ENCODE measurements at places on chromosomes 3 and 15.

- no peak for DNase-seq
These were observed 106.5 kb upstream of the EPHA3 start for GRCh38 chr3:89000886-89001285.

GRCh38 chr15:56440214-56440770, 24.6 kb downstream of the MNS1 start:
- DNase-seq: no peak

DNA sequence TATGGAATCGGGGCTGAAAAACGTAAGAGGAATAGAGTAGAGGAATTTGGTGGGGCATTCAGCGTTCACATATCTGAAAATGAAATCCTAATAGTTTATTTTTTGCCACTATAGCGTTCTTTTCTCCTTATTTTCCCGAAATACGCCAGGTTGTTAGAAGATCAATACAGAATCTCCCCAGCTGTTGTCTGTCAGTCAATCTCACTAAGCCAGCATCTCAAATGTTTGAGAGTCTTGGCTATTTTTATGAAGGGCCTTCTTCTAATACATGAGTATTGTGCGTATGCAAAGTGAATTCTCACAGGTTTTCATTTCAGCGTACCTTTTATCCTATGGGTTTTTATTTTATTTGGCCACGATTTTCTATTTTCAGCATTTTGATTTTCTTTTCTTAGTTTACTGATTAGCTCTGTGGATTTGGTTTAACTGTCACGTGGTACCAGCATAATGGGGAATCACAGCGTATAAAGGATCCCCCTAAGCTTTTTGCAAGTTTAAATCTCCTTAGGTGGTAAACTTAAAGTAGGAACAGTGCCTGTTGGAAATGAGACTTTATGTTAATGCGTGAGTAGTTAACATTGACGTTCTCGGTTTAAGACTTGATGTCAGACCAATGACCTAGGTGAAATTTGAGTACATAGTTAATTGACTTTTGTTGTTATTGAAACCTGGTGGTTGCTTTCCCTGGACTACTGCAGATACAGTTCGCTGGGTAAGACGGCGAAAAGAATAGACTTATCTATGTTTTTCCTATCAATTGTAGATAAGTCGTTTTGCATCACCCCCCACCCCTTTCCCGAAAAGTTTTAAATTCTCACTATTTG, 1.3 kb downstream of the FXR1 start:
- DNase-seq: no peak

- no peak for DNase-seq
These were observed 12.2 kb downstream of the ZXDC start for GRCh38 chr3:126463521-126463920.

GRCh38 chr3:189132231-189132671, 39.5 kb upstream of the TPRG1 start:
- DNase-seq: peak; percentile 82

DNA sequence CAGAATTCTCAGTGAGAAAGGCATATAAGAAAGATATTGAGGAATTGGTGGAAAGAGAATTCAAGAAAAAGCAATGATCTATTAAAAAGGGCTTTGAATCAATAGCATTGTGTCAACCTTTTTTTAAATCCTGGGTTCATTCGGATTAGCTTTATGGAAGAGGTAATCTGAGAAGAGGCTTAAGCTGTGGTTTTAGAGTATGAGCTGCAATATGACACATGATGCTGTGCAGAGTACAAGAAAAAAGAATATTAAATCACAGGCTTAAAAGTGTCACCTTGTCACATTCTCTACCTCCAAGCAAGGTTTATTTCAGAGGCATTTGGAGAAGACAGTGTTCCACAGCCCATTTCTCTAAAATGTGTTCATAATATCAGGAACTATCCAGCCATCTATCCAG, 128.9 kb downstream of the RTP4 start:
- no peak for DNase-seq

DNA sequence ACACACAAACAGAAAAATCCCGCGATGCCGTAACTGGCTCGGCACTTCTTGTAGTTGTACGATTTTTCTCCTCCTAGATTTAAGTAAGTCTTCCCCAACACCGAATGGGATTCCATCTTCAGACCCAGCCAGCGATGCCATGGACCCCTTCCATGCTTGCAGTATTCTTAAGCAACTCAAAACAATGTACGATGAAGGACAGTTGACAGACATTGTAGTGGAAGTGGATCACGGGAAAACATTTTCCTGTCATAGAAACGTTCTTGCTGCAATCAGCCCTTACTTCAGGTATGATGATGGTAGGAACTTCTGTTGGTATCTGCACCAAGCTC, 763 bp downstream of the KBTBD8 start:
- no peak for DNase-seq

- no peak for DNase-seq
These were observed 5.1 kb upstream of the LTF start for GRCh38 chr3:46469680-46470357.

- no peak for DNase-seq
These were observed 566.6 kb downstream of the GOLGA6L6 start for GRCh38 chr15:19974998-19975397.

- no peak for DNase-seq
These were observed 105.6 kb upstream of the HES1 start for GRCh38 chr3:194030372-194030771.

DNA sequence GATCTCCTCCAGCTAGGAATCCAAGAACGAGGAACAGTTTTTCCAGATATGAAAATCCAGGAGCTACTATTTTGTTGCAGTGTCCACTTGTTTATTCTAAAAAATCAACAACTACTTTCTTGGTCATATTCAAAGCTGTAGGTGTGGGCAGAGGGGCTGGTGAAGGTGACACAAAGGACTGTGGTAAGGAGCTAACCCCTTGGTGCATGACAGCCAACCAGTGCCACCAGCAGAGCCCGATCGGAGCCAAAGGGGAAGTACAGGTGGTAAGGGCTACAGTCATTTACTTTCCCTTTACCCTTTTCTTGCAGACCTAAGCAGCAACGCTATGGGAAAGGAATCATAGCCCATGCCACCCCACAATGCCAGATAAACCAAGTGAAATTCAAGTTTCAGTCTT, 30.7 kb downstream of the PLA1A start:
- no peak for DNase-seq

DNA sequence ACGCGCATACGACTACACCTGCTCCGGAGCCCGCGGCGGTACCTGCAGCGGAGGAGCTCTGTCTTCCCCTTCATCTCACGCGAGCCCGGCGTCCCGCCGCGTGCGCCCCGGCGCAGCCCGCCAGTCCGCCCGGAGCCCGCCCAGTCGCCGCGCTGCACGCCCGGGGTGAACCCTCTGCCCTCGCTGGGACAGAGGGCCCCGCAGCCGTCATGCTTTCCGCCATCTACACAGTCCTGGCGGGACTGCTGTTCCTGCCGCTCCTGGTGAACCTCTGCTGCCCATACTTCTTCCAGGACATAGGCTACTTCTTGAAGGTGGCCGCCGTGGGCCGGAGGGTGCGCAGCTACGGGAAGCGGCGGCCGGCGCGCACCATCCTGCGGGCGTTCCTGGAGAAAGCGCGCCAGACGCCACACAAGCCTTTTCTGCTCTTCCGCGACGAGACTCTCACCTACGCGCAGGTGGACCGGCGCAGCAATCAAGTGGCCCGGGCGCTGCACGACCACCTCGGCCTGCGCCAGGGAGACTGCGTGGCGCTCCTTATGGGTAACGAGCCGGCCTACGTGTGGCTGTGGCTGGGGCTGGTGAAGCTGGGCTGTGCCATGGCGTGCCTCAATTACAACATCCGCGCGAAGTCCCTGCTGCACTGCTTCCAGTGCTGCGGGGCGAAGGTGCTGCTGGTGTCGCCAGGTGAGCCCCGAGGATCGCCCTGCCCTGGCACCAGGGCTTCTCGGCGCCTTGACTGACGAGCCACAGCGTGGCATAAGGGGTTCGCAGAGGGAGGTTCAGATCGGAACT, 420 bp downstream of the SLC27A2 start:
- peak; percentile 37 for DNase-seq

DNA sequence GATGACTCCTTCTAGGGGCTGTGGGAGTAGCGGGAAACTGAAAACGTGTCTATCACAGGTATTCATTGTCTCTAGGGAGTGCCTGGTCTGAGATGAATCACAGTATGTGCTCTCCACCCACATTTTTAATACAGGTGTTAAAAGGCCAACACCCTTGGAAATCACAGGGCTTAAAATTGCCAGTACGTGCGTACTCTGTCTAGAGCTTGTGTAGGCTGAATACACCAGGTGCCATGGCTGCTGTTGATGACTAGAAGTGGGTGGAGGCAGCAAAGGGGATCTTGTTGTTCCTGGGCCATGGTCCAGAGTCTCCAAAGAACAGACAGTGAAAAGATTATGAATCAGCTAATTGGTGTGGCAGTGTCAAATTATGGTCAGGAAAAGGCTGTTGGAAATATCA, 35.1 kb upstream of the P3H2 start:
- no peak for DNase-seq

GRCh38 chr15:61299075-61299763, 70.1 kb upstream of the RORA start:
- DNase-seq: no peak

All from AG08395 (cell line).